Esophagus squamous epithelium (tissue), 5 donors: ENCODE measurements at places on chromosomes 5 and 9.

GRCh38 chr9:119500072-119500771 lies 131.0 kb upstream of the BRINP1 start:
- no peak for DNase-seq

GRCh38 chr5:83151821-83152220 lies 74.5 kb downstream of the XRCC4 start:
- no peak for DNase-seq

GRCh38 chr9:122265149-122265915 lies 650 bp downstream of the MRRF start:
- DNase-seq = no peak

GRCh38 chr9:101530076-101530711 lies 3.5 kb upstream of the RNF20 start:
- no peak for DNase-seq
